ENCODE measurements at places on chromosomes 11 and 22. TPM values are rescaled to one million over a fixed set of nuclear protein-coding genes. Genes with fewer than 3 reads are reported as not detected.
A peak's percentile ranks its signal among the peaks of the same experiment; 100 is the strongest.

DNA sequence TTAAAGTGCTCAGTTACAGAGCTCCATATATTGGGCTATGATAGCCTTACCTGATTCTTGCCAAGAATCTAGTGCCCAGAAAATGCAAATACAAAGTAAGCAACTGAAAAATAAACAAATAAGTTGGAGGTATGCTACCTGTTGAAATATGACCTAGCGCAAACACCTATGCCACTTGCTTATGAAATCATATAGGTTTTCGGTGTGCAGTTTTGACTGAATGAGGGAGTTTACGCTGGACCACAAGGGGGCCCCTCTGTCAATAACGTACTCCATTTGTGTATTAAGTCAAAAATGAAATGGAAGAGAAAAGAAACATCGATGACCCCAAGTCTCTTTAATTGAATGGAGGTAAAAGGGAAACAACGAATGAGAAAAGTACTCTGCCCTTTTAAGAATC lies 84.9 kb upstream of the TRIM77 start:
- DNase-seq, result no peak
- H3K4me3 ChIP-seq, result no peak overlapping the region
- H3K4me1 ChIP-seq, result no peaks in the 10 kb centered on the region
- no peaks in the 10 kb centered on the region for H3K27me3 ChIP-seq
- no peak overlapping the region for H3K27ac ChIP-seq

DNA sequence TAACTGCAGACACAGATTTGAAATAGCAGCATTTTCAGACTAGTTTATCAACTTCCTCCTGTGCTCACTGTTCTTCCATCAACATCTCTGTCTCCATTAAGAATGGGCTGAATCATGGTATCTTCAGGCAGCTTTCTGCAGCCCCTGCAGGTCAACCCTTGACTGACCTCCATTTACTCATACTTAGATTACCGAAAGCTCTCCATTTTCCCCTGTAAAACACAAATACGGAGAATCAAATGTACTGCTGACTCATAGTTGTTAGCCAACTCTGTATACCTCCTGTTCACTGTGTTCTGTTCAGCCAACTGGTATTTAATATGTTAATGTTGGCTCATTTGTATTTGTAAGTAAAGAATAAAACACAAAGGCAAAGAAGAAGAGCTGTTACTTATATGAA lies 364.0 kb downstream of the CASP12 start:
- peak; percentile 77 for DNase-seq
- H3K4me3 ChIP-seq, result no peak overlapping the region
- no peak overlapping the region for H3K27ac ChIP-seq
- H3K4me1 ChIP-seq, result no peaks in the 10 kb centered on the region
- H3K27me3 ChIP-seq, result no peaks in the 10 kb centered on the region
- no peaks in the 10 kb centered on the region for H3K36me3 ChIP-seq

The RAB39A gene
- total RNA-seq, result not detected

The CDKN1C gene
- 31.5 TPM for total RNA-seq

All from fibroblast of lung (primary cell).